ENCODE measurements at places on chromosomes 1 and 21. TPM values are rescaled to one million over a fixed set of nuclear protein-coding genes. Genes with fewer than 3 reads are reported as not detected.

AJAP1 gene
- total RNA-seq: not detected

RNPC3 gene
- 9.1 TPM for total RNA-seq

KRTAP10-7 gene
- total RNA-seq: not detected

DNA sequence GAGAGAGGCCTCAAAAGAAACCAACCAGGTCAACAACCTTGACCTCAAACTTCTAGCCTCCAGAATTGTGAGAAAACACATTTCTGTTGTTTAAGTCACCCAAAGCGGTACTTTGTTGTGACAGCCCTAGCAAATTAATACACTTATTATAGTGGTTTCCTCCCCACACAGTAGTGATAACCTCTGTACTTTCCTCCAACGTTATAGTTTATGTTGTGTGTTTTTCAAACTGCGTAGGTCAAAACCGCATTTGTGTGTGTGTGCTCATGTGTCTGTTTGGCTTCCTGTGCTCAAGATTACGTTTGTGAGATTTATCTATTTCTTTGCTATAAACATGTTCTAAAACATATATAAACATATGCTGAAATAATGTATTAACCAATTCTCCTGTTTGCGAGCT lies 667.8 kb upstream of the USP24 start:
- no peak for DNase-seq

DNA sequence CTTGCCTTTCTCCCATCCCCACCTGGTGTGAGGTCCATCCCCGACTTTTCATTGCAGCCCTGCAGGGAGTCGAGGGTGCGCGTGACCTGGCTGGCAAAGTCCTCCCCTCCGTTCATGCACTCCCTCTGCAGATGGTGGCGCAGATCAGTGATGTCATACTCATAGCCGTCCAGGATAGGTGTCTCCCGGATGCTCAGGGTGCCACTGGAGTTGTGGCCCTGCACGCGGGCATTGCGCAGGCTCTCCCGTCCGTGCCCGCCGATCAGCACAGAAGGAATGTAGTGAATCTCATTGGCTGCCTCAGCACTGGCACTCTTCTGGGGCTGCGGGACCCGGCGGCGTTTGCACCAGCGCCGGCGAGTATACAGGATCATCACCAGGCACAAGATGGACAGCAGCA lies 132.1 kb downstream of the ASTN1 start:
- DNase-seq: no peak
